ENCODE measurements at places on chromosomes 5 and 9. TPM values are rescaled to one million over a fixed set of nuclear protein-coding genes. Genes with fewer than 3 reads are reported as not detected.

The CCDC192 gene
- polyA plus RNA-seq, result 0.10 TPM

The DBN1 gene
- polyA plus RNA-seq, result 31.3 TPM

The ANKDD1B gene
- polyA plus RNA-seq, result 0.85 TPM

The MEIKIN gene
- not detected for polyA plus RNA-seq

The GCNT1 gene
- polyA plus RNA-seq, result 5.4 TPM

The ANKRD34B gene
- not detected for polyA plus RNA-seq

The SMIM33 gene
- polyA plus RNA-seq, result 0.13 TPM

The PNPLA7 gene
- 14.1 TPM for polyA plus RNA-seq

The BTNL8 gene
- 0.80 TPM for polyA plus RNA-seq

The ARHGEF39 gene
- polyA plus RNA-seq, result 4.3 TPM

The SLC12A7 gene
- 10.3 TPM for polyA plus RNA-seq

The ARSI gene
- not detected for polyA plus RNA-seq

The CCNJL gene
- 4.5 TPM for polyA plus RNA-seq

Data from stomach (tissue), 19 donors.